ENCODE measurements at places on chromosomes 1 and 21.

DNA sequence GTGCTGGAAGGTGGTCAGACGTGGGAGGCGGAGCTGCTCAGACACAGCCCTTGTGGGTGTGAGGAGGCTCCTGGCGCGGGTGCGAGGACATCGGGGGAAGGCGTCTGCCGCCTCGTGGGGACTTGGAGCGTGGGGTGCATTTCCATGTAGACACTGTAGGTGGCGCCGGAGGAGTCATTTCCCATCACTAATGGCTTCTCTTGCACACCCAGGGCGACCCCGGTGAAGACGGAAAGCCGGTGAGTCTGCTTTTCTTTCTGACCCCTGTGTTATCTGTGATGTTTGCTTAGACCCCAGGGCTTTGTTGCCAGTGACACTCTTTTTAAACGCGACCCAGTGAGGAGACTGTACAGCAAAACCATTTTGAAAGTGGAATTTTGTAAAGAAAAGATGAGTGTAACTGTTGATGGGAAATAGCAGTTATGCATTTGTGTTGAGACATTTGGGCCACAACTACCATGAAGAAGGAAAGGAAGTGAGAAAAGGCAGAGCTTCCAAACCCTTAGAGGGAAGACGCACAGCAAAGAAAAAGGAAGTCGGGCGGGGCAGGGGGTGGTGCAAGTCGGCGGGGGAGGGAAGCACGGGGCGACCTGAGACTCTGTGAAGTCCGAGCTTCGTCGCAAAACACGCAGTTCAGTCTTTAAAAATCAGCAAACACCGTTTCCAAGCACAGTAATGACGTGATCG lies 64.0 kb downstream of the SLC19A1 start:
- peak; percentile 26 for DNase-seq

DNA sequence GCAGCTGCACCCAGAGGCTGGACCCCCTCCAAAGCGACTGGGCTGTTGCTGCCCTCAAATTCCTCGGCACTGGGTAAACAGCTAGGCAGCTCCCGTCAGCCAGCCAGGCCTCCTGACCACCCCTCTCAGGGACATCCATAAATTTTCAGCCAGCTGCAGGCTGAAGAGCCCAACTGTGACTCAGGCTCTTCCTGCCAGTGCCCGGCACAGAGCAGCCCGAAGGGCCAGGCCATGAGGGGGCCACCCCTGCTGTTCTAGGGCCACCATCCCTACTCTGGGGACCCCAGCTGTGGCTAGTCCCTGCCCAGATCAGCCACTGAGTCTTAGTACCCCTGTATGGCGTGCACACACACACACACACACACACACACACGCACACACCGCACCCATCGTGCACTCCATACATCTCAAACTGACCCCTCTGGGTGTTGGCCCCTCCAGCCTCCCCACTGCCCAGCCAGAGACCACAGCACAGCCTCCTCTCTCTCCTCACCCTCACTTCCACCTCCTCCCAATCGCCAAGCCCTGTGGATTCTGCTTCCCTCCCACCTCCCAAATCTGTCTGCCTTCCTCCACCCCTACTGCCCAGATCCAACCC lies 6.2 kb upstream of the LAPTM5 start:
- no peak for DNase-seq

DNA sequence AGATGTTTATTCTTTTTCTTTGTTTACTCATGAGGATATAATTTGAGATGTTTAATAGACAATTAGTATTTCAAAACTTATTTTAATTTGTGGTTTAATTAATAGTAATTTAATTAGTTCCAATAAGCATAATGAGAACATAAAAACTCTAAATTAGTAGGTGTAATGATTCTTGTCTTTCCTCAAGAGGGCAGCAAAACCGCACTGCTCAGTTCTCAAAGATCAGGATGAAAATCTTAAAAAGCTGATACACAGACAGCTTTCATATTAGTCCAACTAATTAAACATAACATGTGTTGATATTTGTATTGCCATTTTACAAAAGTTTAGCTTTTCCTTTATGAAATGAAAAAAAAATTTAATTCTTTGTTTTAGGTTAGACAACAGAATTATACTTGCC lies 106.7 kb upstream of the C21orf91 start:
- no peak for DNase-seq

- DNase-seq, result no peak
These were observed 5.2 kb downstream of the APP start for GRCh38 chr21:26165331-26165730.

DNA sequence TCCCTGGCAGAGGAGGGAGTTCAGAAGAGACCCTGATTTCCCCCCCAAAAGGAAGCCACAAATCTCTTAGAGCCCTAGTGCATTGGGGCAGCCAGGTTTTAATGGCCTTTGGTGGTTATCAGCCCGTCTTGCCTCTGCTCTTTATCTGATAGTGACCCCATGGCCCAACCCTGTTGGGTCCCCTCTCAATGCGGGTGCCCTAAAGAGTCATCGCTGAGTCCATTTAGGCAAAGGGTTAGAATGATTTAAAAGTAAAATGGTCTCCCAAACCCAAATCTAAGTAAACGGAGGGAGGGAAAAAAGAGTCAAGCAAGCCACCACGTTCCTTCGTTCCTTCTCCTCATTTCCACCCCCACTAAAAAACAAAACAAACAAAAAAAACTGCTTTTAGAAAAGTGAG lies 164.0 kb downstream of the RUNX1 start:
- no peak for DNase-seq

GRCh38 chr21:16777041-16777720 lies 735.7 kb upstream of the CXADR start:
- DNase-seq, result no peak

GRCh38 chr1:209882942-209883340 lies 55.1 kb upstream of the SYT14 start:
- DNase-seq, result peak; percentile 40

DNA sequence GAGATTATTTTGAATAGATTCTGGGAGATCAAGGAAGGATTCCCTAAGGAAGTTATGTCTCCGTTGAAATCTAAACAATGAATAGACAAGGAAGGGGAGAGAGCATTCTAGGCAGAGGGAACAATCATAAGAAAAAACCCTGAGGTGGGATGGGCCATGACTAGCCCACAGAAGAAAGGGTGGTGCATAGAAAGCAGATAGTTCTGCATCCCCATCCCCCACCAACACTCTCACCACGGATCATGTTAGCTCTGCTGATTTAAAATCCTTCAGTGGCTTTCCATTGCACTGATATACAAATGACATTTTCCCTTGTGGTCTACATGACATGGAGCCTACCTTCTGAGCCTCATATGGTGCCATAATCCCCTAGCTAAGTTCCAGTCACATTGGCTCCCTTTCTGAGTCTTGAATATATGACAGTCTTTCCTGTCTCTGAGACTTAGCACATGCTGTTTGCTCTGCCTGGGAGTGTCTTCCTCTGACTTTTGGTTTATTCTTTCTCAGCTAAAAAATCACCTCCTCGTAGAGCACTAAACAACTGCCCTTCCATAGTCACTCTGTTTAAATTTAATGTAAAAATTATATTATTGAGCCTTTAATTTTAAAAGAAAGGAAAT lies 15.2 kb downstream of the SCMH1 start:
- DNase-seq, result no peak

DNA sequence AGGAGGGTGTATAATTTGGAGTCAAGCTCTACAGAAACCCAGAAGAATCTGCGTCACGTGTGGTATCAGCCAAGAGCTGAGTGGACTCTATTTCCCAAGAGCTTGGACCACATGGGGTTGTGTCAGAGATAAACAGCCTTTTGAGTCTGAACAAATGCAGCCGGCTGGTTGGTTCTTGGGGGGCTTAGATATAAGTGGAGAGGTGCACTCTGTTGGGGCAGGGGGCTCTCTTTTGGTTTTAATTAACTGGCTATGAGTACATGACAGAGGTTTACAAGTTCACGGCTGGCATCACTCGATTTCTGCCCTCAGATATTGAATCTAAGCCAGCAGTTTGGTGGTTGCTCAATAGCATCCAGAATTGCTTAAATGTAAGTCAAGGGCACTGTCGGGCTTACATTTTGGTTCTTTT lies 501 bp upstream of the MRAP start:
- DNase-seq, result no peak

- DNase-seq, result no peak
These were observed 29.0 kb downstream of the PCNT start for GRCh38 chr21:46352913-46353312.

DNA sequence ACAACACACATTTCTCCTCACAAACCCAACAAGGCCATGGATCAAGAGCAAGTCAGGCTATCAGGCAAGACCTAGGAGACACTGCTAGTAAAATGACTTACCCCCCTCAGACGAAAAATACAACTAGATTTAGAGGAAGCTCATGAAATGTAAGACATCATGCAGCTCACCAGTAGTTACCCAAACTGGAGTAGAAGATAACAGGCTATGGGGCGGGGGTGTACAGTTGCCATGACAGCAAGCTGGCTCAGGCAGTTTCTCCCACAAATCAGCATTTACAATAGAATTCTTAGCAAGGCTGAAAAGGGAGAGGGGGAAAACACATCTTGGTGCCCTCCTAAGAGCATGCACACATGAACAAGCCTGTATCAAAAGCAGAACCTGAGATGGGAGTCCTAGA lies 13.9 kb downstream of the TPM3 start:
- DNase-seq, result no peak
